ENCODE measurements at places on chromosomes 7 and 10.
A peak's percentile ranks its signal among the peaks of the same experiment; 100 is the strongest.

GRCh38 chr10:132865851-132866600 lies 76.3 kb downstream of the CFAP46 start:
- DNase-seq, result no peak

GRCh38 chr10:48805411-48805810 lies 120.7 kb downstream of the WDFY4 start:
- DNase-seq, result no peak

DNA sequence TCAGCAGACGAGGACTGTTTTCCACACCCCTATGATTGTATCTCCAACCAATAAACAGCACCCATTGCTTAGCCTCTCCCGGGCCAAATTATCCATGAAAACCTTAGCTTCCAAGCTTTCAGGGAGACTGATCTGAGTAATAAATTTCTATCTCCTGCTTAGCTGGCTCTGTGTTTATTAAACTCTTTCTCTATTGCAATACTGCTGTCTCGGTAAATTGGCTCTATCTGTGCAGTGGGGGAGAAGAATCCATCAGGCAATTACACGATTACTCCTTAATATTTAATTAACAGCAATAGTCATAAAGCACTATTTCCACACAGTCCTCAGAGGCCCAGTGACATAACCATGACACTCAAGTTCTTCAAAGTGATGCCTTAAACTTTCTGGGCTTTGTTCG lies 1122.8 kb downstream of the TYW1 start:
- DNase-seq, result no peak

GRCh38 chr10:87613751-87614150 lies 45.9 kb upstream of the PAPSS2 start:
- DNase-seq, result peak; percentile 84

All from muscle of back (tissue), 13 donors.